Right cardiac atrium (tissue), 5 donors: ENCODE measurements at places on chromosomes 7 and 10.

- DNase-seq: no peak
Measured at GRCh38 chr10:9807846-9808245, 1209.8 kb upstream of the CELF2 start.

GRCh38 chr10:98416606-98417388, 1.8 kb upstream of the PYROXD2 start:
- no peak for DNase-seq

GRCh38 chr10:30553018-30553625, 76.4 kb downstream of the LYZL2 start:
- peak; percentile 69 for DNase-seq

DNA sequence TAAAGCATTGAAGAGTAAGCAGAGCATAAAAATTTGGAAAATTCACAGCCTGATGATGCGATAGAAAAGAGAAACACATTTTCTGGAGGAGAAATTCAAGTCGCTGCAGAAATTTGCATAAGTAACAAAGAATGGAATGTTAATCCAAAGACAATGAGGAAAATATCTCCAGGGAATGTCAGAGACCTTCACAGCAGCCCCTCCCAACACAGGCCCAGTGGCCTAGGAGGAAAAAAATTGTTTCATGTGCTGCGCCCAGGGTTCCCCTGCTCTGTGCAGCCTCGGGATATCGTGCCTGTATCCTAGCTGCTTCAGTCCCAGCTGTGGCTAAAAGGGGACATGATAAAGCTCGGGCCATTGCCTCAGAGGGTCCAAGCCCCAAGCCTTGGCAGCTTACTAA, 206.8 kb downstream of the TPK1 start:
- DNase-seq: no peak

DNA sequence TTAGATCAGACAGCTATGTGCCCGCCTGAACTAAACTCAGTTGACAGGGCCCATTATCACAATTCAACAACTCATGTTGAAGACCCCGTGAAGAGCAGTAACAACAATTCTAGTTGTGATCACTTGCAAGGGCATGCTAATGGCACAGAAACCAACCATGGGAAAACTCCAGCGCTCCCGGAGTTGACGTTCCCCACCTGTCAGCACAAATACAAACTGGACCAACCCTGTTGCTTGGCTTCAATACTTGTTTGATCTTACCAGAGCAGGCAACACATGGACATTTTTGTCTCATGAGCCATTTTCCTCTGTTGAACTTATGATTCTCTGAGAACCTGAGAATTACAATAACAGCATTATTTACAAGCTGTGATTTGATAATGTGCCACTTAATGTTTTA, 119.0 kb upstream of the LANCL2 start:
- no peak for DNase-seq

GRCh38 chr7:2122651-2123050, 110.1 kb downstream of the MAD1L1 start:
- no peak for DNase-seq

- no peak for DNase-seq
Measured at GRCh38 chr10:62548686-62549085, 174.5 kb downstream of the ZNF365 start.

GRCh38 chr7:50682079-50682478, 100.6 kb downstream of the GRB10 start:
- DNase-seq: no peak

DNA sequence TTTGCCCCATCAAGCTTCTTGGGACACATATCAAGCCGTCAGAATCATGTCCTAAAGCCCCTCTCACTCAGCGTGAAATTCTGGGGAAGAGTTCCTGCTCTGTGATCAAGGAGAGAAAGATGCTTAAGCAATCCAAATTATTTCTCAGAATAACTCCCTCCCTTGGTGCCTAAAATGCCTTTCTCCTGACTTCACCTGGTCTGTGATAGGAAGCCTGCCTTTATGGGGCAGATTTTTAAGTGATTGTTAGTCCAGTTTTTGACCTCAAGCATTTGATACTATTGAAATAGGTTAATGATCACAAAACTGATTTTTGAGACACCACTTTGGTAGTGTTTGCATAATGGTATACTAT, 76.4 kb upstream of the MAGI2 start:
- no peak for DNase-seq
